RPMI8226 (cell line): ENCODE measurements at places on chromosomes 13 and 19.

GRCh38 chr13:95679722-95680121, 2.8 kb downstream of the DNAJC3 start:
- DNase-seq: no peak

- DNase-seq: no peak
These were observed 2.6 kb upstream of the MEIS3 start for GRCh38 chr19:47421844-47422395.

DNA sequence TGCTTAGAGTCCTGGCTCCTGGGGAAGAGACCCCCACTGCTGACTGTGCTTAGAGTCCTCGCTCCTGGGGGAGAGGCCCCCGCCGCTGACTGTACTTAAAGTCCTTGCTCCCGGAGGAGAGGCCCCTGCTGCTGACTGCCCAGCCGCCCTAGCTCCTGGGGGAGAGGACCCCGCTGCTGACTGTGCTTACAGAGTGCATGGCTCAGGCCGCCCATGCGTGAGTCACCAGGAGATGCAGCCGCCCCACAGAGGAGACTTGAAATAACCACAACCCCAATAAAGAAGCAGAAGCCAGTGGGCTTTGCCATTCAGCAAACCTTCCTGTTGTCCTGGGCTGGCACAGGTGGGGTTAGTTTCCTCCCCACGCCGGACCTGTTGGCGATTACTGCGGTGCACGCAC, 79.2 kb upstream of the C13orf46 start:
- DNase-seq: no peak

DNA sequence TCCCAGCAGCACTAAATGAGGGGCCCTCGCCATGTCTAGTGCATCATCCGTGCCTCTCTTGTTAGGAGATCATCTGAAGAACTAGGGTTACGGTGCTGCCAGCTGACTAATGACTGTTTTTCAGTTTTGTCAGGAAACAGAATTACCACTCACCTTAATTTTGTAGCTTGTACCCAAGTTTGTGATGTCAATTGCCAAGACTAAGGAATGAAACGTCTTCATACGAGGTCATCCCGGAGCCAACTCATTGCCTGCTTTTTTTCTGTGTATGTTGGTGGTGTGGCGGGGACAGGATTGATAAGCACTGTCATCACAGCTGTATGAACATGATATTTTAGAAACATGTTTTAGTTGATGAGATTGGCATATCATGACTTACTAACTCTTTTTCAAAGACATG, 100.6 kb downstream of the TNFRSF19 start:
- DNase-seq: no peak

GRCh38 chr13:36612230-36612629, 61.6 kb upstream of the SERTM1 start:
- DNase-seq: no peak

DNA sequence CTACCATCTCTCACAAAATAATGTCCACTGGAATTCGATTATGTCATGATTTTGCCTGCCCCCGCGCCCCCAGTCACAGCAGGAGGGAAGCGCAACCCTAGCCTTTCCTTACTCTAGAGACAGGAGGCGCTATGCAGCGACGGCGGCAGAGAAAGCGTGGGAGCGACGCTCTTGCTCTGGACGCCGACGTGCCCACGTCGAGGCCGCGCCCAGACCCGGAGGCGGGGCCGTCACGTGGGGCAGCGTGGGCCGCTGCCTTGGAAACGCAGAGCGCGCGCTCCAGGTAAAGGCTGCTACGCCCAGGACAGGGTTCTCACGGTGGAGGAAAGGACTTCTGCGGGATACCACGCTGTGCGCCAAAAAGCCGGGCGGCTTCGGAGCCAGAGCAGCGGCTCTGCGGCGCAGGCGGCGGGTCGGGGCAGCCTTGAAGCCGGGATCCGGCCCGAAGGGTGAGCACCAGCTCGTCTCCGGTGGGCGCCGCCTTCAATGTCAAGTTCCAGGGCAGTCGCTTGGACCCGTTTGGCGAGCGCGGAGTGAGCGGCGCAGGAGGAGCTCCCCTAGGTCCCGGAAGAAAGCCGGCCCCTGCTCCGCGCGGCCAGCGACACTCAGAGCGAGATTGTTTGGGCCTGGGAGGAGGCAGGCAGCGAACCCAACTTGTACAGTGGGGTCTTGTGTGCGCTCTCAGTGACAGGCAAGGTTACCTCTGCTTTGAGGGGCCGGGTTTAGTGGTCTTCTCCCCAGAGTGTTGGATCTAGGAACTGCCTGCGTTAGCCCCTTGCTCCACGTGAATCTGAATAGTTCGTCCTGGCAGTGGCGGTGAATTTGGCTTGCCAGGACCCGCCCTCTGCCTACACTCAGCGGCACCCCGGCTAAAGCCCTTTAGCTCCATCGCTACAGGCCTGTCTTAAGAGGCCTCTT, 121.7 kb downstream of the MRPL57 start:
- DNase-seq: peak; percentile 93

GRCh38 chr13:42028113-42028799, 20.2 kb upstream of the DGKH start:
- no peak for DNase-seq

GRCh38 chr13:96500953-96501352, 411.0 kb downstream of the HS6ST3 start:
- DNase-seq: no peak

DNA sequence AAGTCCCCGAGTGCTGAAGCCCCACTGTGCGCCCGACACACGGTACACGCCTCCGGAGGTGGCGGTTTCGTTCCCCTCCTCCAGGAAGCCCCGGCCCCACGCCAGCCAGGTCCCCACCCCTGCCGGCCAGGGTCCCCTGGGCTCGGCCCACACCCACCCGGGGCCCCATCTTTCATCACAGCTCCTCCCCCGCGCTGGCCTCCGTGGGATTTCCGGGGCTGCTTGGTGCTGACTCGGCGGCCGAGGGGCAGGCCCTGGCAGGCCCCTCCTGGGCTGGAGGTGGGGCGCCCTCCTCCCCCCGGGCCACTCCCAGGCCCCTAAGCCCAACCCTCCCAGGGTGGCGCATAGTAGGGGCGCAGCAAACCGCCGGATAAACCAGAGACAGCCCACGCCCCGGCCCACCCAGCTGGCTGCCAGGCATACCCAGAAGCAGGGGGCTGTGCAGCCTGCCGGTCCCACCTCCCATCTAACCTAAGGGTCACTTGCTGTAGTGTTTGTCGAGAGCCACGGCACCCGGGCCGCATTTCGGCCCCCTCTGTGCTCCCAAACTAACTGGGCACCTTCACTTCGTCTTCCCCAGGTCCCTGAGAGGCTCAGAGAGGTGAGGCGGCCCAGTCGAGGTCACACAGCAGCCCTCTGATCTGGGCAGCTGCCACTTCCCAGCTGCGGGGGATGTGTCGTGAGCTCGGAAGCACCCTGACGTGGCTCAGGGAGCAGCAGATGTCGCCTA, 6.6 kb downstream of the ZBTB7A start:
- DNase-seq: no peak

DNA sequence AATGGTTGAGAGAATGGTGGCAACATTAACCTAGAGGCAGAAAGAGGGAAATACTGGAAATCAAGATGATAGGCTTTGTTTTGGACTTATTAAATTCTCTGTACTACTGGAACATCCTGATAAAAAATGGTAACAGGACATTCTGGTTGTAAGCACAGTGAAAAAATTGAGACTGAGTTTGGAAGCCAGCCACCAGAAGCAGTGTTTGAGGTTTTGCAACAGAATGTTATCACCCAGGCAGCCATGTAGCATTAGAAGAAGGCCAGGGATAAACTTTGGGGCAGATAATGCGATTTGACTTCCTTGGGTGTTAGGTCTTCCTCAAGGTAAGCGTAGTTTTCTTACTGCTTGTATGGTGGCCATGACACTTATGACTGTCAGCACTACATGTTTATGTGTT, 307.4 kb downstream of the ATP8A2 start:
- DNase-seq: no peak

- DNase-seq: peak; percentile 85
These were observed 11.6 kb upstream of the NFIX start for GRCh38 chr19:12983542-12984142.

- no peak for DNase-seq
These were observed 47.5 kb downstream of the ZNF536 start for GRCh38 chr19:30419568-30420180.

DNA sequence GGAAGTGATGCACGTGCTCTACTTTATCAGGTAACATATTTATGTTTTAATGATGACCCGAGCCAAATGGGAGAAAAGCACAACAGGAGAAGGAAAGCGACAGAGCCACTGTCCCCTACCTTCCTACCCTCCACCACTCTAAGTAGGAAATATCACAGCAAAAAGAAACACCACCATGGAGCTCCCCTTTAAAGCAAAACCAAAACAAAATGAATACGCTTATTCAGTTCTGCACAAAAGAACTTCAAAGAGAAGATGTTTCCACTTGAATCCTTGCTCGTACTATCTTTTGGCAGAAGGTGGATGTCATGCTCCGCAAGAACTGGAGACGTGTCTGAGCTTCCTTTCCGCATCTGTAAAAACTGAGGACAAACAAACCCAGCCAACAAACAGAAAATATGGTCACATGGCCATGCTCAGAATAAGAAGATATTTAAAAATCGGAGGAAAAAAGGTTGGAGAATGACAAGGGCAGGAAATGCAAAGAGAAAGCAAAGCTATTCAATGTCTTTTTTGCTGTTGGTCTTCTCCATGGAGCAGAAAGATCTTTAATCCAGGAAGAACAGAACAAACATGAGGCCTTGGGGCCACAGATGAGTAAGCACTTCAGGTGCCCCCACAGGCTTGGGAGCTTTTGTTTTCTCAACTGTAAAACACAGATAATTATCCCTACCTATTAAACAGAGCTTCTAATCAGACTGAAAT, 19.5 kb downstream of the N4BP2L1 start:
- no peak for DNase-seq

DNA sequence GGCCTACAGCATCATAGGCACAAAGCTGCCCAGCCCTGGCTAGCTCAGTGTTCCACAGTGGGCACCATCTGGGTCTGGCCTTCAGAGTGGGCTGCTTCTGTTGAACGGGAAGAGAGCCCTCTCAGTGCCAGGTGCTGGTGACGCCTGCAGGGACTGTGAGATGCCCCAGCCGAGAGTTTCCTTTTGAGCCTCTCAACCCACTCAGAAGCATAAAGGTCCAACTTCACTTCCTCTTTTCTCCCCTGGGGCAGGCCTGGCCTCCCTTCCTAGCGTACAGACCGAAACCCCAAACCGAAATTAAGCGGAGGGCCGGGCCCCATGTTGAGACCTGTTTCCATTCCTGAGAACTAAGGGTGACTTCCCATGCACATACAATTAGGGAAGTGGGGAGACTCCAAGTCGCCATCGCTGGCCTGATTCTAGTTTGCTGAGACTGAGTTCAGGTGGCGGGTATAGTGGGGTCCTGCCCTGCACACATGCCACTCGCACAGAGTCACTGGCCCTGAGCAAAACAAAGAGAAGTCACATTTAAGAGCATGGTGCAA, 6.9 kb downstream of the RAB8A start:
- DNase-seq: peak; percentile 95

- no peak for DNase-seq
These were observed 3.9 kb downstream of the TEX30 start for GRCh38 chr13:102769679-102770078.

DNA sequence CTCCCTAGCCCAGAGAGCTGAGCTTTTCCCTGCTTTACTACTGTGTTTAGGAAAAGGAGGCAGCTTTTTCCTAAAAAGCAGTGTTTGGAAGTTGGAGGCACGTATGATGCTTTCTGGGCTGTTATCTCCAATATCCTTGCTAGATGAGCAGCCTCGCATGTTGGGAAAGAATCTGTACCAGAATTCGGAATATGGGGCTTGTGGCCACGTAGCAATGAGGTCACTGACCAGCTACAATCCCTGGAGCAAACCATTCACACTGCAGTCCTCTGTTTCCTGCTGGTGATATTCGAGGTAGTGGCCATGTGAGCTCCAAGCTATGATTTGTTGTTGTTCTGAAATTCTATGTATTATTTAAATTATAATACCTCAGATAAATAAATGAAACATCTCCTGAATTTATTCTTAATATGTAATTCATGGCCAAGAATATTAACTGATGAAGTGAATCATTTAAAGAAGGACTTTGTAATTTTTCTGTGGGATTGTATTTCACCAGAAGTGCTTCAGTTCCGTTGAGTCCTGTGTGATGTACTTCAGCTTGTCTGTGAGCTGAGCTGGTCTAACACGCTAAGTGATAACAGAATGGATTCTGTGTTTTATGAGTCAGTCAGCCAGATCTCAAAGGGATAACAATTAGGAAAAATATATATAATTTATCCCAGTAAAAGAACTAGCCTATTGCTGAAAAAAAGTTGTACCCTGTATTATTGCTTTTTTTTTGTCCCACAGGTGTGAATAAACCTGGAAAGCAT, 319.5 kb downstream of the SHISA2 start:
- no peak for DNase-seq

- no peak for DNase-seq
These were observed 27.1 kb downstream of the STK24 start for GRCh38 chr13:98549728-98550317.

DNA sequence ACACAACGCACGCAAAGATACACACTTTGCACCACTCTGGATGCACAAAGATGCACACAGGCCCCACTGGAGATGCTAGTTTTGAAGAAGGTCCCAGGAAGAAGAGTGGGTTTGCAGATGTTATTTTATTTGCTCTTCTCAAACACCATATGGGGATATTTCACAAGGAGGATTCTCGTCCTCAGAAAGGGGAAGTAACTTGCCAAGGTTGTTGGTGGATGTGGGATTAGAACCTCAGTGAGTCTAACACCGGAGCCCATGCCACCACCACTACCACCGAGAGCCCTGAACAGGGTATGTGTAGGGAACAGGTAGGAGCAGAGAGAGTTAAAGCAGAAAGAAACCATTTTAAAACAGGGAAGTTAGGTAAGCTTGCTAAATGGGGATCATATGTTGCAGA, 9.6 kb upstream of the CEACAM6 start:
- DNase-seq: no peak

DNA sequence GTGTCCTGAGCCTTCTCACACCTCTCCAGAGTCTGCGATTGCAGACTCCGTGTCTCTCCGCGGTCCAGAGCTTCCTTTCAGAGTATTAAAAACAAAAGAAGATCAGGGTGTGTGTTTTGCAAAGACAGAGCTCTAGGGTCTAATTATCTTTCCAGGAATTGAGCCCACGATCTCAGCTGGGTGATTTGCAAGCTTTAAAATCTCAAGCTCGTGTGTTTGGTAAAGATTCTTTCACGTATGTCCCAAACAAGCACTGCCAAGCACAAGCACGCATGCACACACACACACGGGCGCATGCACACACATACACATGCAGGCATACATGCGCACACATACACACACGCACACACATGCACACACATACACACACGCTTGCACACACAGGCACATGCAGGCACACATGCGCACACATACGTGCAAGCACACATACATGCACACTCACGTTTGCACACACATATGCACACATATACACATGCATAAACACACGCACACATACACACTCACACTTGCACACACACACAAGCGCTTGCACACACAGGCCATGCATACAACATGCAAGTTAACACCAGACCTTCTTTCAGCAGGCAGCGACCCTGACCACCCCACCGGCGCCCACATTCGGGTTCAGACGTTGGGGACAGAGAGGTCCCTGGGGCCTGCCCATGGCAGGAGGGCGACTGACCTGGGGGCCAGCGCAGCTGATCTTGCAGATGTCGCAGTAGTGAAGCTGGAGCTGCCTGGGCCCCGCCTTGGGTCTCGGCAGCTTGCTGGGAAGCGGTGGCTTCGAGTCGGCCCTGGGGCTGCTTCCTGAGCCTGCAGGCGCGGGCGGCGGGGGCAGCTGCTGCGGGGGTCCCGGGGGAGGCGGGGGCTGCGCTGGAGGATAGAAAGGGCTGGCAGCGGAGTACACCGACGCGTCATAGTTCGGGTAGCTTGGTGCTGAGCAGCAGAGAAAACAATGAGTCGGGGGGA, 37.9 kb downstream of the ZFR2 start:
- no peak for DNase-seq

- peak; percentile 84 for DNase-seq
These were observed 26.7 kb downstream of the RCBTB2 start for GRCh38 chr13:48506092-48506701.

- DNase-seq: no peak
These were observed 91.9 kb upstream of the TEX29 start for GRCh38 chr13:111228262-111229144.
